ENCODE measurements at places on chromosomes 3 and 15.

DNA sequence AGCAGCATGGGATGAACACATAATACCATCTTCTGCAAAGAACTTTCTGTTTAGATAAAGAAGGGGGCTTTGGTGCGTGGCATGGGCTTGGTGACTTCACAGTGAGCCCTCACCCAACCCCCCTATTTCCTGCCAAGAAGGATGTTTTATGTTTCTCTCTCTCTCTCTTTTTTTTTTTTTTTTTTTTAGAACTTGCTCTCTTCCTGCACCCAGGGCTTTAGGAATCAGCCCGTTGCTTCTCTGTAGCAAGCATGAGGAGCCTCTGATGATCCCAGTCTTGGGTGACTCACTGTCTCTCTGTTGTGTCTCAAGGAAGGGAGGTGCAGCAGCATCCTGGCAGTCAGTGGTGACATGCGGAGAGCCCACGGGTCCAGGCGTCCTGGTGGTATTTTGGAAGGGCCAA, 49.1 kb downstream of the CCK start:
- DNase-seq: no peak

- peak; percentile 28 for DNase-seq
These were observed at the start of gene LRRK1 for GRCh38 chr15:100918690-100919480. Gene LRRK1, plus strand, starts transcription at chr15:100919357. Its CDS starts 5,276 bp downstream, at chr15:100924633.

DNA sequence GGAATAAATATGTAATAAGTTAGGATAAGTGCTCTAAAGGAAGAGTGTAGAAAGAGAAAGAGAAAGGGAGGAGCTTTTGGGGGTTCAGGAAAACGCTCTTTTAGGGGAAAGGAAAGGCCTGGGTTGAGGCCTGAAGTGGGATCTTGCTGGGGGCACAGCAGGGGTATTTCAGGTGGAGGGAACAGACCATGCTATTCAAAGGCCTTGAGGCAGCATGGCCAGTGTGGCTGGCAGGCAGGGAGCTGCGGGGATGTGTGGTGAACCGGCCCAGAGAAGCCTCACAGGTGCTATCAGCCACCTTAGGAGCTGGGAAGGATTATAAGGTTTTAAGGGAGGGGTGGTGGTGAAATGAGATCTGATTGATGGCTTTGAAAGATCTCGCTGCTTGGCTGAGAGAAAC, 66.6 kb downstream of the LINGO1 start:
- DNase-seq: no peak

DNA sequence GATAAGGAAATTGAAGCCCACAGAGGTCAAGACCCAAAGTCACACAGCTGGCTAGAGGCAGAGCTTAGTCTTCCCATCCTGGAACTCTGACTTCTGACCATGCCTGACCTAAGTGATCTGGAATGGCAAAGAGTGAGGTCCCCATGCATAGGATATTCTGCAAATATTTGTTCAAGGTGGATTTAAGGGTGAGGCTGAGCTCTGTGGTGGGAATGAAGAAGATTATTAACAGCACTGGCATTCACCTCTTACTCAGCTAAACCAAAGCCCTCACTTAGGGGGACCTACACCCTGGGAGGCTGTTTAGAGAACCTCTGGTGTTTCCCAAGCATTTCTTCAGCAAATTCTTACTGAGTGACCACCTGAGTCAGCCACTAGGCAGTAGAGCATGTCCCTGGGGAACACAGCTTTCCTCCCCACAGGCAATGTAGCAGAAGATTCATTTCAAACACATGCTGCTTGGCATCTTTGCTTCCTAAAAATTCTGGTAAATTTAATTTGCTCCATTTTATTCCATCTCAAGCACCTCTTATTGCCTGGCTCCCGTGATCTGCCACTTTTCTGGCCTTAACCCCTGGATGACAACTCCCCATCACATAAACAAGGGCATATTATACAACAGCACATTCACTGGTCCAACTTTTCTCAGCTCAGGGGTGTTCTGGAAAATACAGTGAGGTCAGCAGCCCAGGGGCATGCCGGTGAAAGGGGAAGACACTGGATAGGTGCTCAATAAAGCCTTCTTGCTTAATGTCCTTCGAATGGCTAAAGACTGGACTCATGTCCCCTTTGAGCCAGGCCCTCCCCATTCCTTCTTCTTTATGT, 176.0 kb downstream of the ABHD5 start:
- DNase-seq: no peak

DNA sequence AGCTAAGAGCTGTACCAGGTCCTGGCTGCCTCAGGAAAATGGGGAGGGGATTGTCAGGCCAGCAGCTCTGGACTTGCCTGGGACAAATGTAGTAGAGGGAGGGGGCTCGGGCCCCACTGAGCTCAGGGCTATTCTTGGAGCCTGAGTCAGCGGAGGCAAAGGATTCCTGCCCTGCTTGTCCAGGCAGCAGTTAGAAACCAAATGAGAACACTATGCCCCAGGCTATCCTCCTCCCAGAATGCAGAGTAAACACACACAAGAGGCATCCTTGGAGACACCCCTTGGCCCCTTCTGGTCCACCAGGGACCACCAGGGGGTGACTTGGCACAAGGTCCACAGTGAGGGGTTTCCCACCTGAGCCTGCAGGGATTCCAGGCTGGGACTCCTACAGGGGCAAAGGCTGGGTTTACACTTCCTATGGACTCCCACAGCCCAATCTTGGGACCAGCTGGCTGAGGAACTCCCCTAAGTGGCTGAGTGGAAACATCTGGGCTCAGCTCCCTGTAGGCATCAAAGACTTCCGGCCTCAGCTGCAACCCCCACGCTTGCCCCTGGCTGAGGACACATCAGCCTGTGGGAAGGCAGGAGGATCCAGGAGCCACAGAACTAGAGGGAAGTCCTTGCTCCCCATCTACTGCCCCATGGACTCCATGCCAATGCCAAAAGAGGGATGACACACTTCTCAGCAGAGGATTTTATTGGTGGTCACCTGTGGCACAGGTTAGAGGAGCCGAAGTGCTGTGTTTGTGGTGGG, 3.4 kb upstream of the COL7A1 start:
- DNase-seq: no peak

GRCh38 chr3:132395126-132395525, 22.2 kb upstream of the DNAJC13 start:
- DNase-seq: no peak

DNA sequence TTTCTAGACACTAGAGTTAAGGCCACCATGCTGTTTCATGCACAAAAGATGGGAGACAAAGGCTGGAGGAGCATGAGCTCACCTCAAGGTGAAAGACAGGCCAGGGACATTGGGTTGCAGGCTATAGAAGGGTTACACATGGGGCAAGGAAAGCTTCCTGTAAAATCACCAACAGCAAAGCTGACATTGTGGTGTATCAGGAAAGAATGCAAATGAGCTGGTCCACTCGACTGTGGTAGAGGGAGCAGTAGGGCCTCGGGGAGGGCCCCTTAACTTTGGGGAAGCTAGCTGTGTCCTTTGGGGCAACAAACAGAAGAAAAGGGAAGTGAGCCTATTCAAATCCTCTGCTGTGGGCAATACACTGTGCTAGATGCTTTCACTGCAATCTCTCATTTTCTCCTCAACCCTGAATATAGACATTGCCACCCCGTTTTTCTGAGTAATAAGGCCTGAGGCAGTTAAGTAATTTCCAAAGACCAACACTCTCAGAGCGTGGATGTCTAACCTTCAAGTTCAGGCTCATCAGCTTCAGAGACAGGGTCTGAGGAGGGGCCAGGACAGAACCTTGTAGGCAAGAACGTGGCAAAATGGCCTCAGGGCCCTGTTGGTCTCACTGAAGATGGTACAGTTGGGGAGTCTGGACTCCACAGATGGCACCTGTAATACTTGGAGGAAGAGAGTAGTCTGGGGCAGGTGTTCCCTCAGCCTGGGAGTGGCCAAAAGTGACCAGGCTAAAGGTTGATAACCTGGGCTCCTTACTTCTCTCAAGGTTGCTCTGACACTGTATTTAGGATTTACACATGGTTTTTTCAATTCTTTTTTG, 24.1 kb downstream of the CX3CR1 start:
- no peak for DNase-seq

DNA sequence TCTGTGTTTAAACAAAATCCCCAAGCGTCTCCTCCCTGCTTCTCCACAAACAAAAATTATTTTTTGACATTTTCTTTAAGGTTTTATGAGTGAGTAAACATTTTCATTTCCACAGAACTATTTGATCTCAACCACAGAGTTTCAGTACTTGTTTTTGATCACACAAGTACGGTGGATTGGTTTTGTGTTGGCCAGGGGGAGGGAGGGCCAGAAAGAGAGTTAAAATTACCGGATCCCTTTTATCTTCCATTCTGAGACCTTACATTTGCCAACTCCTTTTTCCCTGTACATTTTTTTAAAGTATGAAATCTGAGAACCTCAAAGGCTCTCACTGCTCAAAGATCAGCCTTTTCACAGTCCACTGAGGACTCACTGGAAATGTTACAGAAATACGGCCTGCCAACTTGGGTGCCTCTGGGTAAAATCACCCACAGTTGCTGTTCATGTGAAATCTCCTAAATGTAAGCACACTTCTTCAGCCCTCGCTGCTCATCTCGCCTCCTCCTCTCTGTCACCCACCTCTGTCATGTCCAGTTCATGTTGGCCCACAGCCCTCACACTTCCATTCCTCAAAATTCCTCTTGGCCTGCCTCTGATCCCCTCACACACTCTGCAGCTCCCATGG, 1.7 kb downstream of the HOMER2 start:
- no peak for DNase-seq

DNA sequence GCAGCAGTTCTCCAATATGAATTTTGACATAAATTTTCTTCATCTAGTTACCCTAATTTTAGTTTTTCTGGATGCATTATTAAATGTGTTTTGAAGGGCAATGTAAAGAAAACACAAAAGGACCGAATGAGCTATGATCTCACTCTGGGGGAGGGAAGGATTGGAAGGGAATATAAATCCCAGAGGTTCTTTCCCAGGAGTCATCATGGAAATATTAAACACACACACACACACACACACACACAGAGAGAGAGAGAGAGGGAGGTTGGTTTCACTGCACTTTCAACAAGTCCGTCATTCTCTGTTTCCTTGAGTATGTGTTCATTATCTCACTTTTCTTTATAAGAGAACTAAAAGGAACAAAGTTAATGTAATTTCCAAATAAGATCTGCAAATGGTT, 70.7 kb upstream of the DCBLD2 start:
- DNase-seq: no peak

GRCh38 chr15:52857937-52858781, 68.0 kb upstream of the ONECUT1 start:
- DNase-seq: no peak

GRCh38 chr3:182970811-182971418, 9.4 kb downstream of the DCUN1D1 start:
- DNase-seq: no peak

DNA sequence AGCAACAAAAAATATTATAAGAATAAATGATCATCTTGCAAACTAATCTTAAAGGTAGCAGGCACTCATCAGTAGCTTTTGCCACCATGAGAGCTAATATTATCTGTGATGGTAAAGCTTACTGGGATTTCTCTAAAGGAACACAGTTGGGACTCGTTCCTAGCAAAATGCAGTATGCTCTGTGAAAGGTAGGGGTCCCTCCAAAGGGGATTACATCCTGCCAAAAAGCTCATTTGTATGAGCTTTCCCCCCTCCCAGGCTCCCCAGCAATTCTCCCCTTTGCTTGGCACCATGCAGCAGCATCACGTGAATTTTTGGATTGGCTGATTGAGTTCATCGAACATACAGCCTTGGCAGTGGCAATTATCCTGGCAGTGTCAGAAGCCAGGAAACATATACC, 361.0 kb upstream of the PLSCR5 start:
- DNase-seq: no peak

GRCh38 chr3:117611211-117611610, 901.6 kb downstream of the TUSC7 start:
- peak; percentile 32 for DNase-seq
